Activated CD4-positive, alpha-beta T cell treated with anti-CD3 and anti-CD28 coated beads, Interleukin-2, amount 10 ng/mL, durations not matched to agents 7 days and 5 days (primary cell): ENCODE measurements at places on chromosomes 4 and X. TPM values are rescaled to one million over a fixed set of nuclear protein-coding genes. Genes with fewer than 3 reads are reported as not detected.
A peak's percentile ranks its signal among the peaks of the same experiment; 100 is the strongest.

STIM2 gene
- total RNA-seq = 61.0 TPM

COL25A1 gene
- not detected for total RNA-seq

TLR10 gene
- total RNA-seq = not detected

ATOH1 gene
- not detected for total RNA-seq

CXorf49 gene
- total RNA-seq = not detected

ASB11 gene
- total RNA-seq = not detected

PRR32 gene
- total RNA-seq = not detected

SPANXB1 gene
- not detected for total RNA-seq

RTL9 gene
- not detected for total RNA-seq

DNA sequence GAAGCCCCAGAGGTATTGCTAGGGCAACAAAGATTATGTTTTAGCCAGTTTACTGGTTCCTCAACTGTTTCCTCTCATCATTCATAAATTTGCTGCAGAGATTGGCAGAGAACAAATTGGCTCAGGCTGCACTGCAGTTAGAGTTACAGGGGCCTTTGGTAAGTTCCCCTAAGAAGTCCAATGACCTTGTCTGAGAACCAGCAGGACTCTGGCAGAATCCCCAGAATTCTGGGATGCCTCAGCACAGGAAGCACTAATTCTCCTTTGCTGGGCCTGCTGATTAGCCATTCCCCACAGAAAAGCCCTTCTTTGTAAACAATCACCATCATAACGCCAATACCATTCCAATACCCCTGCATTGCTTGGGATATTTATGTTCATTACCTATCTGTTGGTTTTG lies 151.3 kb downstream of the USP46 start:
- H3K27ac ChIP-seq = no peak overlapping the region
- DNase-seq = no peak
- no peaks in the 10 kb centered on the region for H3K27me3 ChIP-seq
- H3K36me3 ChIP-seq = no peaks in the 10 kb centered on the region
- no peak overlapping the region for H3K4me3 ChIP-seq
- no peaks in the 10 kb centered on the region for H3K4me1 ChIP-seq

GRCh38 chr4:77393996-77394395 lies 211.6 kb upstream of the CXCL13 start:
- H3K27me3 ChIP-seq = no peaks in the 10 kb centered on the region
- no peak overlapping the region for H3K27ac ChIP-seq
- no peak for DNase-seq

DNA sequence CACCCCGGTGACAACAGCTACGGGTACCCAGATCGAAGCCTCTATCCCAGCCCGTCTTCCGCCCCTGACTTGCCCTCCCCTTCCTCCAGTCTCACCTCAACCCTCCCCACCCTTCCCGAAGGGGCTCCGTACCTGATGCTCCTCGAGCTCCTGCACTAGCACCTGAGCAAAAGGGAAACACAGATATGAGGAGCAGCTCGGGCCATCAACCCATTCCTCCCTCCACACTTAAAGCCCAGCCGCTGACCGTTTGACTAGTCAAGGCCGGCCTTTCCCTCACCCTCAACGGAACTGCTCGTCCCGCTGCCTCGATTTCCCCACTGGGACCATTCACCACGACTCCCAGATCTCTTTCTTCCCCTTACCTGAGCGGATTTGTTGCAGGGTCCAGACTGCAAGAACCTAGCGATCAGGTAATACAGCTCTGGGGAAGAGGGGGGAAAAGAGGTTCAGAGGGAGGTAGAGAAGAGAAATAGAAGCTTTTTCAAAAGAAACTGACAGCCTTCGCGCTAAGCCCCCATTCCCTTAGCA lies 731 bp downstream of the BRWD3 start:
- peaks cover 28% of the 10 kb centered on the region for H3K4me1 ChIP-seq
- peak; percentile 27 for DNase-seq
- H3K36me3 ChIP-seq = peaks cover 2% of the 10 kb centered on the region
- H3K27ac ChIP-seq = peak overlapping the region; percentile 90
- H3K27me3 ChIP-seq = no peaks in the 10 kb centered on the region

DNA sequence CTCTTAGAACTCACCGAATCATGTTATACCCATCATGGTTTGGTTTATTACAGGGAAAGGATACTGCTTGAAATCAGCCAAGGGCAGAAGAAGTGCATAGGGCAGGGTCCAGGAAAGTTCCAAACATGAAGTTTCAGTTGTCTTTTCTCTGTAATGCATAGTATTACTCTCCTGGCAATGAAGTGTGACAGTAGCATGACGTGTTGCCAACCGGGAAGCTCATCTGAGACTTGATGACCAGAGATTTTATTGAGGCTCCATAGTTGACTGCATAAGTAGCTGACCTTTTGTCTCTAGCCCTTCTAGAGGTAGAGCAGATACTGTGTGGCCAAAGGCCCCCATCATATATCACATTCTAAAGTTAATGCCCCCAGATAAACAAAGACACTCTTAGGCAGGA lies 72.1 kb downstream of the BEND4 start:
- no peak overlapping the region for H3K27ac ChIP-seq
- peaks cover 7% of the 10 kb centered on the region for H3K36me3 ChIP-seq
- no peaks in the 10 kb centered on the region for H3K27me3 ChIP-seq
- no peaks in the 10 kb centered on the region for H3K4me1 ChIP-seq
- DNase-seq = no peak

DNA sequence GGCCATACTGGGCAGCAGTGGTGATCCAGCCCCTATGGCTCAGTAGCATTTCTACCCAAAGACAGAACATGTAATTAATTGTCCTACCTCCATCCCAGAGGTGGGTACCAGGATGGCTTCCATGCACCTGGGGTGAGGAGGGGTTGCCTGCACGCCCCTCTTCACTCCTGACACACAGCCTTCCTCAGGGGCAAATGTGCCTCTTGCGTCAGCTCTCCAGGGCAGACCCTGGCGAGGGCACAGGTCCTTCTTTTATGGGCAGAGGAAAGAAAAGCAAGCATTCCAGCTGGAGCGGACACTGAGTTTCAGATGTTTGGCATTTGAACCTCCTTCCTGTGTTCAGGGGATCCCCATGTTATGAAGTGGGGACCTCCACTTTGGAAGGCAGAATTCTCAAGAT lies 95.6 kb downstream of the PHKA2 start:
- H3K27ac ChIP-seq = no peak overlapping the region
- DNase-seq = no peak
- peaks cover 29% of the 10 kb centered on the region for H3K4me1 ChIP-seq
- H3K36me3 ChIP-seq = no peaks in the 10 kb centered on the region
- H3K4me3 ChIP-seq = no peak overlapping the region

GRCh38 chrX:23902419-23902818 lies 5.3 kb downstream of the APOO start:
- H3K4me3 ChIP-seq = no peak overlapping the region
- no peaks in the 10 kb centered on the region for H3K36me3 ChIP-seq
- no peaks in the 10 kb centered on the region for H3K27me3 ChIP-seq
- H3K4me1 ChIP-seq = peaks cover 13% of the 10 kb centered on the region
- DNase-seq = peak; percentile 16

DNA sequence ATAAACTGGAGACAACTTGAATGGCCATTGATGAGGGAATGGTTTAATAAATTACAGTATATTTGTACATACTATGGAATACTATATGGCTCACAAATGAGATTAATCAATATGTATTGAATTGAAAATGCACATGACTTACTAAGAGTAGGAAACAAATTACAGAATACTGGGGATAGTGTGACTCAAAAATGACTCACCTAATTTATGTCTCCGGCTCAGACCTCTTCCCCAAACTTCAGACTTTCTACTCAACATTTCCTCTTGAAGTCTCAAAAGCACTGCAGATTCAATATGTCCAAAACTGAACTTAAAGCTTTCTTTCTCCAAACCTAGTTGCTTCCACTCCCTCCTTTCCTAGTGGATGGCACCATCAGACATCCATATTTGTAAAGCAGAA lies 28.8 kb upstream of the GRIA3 start:
- H3K27ac ChIP-seq = no peak overlapping the region
- H3K4me1 ChIP-seq = no peaks in the 10 kb centered on the region
- DNase-seq = no peak
- H3K36me3 ChIP-seq = no peaks in the 10 kb centered on the region
- no peak overlapping the region for H3K4me3 ChIP-seq

DNA sequence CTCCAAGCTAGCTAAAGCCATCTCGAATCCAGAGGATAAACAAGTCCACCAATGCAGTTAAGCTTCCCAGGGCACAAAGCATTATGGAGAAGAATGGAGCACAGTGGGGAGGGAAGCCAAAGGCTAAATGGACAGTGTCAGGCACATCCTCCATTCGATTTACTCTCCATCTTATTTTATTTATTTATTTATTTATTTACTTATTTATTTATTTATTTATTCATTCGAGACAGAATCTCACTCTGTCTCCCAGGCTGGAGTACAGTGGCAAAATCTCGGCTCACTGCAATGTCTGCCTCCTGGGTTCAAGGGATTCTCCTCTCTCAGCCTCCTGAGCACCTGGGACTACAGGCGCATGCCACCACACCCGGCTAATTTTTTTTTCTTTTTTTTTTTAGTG lies 26.3 kb upstream of the EIF4E start:
- no peaks in the 10 kb centered on the region for H3K36me3 ChIP-seq
- peaks cover 6% of the 10 kb centered on the region for H3K27me3 ChIP-seq
- H3K4me1 ChIP-seq = peaks cover 4% of the 10 kb centered on the region
- DNase-seq = no peak
- H3K27ac ChIP-seq = no peak overlapping the region

DNA sequence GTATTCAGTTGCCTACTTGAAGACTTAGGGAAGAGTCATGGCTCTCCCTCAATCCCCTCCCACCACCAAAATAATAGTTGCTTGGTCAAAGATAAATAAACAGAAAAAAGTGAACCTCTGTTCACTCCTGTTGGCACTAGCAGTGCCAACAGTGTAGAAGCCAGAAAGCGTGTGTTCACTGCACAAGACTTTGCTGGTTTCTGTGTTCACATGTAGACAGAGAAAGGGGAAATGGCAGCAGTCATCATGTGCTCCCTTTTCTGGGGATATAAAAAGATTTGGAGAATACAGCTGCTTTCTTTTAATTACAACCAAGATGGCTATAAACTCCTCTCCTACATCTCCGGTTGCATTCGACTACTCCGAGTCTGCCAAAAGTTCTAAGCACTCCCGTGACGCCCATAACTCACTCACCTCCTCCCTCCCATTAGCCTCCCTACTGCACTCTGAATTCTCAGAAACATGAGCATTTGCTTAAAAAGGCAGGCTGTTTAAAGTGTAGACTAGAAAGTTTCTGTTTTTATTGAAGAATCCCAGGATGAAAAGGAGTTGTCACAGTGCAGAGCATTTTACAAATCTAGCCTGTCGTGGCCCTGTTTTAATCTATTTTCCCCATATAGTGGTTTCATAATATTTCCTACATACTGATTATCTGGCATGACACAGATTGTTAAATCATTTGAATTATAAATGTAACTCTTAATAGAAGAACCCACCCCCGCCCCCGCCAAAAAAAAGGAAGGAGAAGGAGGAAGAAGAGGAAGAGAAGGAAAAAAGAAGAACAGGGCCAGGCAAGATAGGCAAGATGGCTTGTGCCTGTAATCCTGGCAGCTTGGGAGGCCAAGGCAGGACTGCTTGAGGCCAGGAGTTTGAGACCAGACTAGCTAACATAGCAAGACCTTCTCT lies 16.7 kb downstream of the LGI2 start:
- no peak overlapping the region for H3K4me3 ChIP-seq
- no peak overlapping the region for H3K27ac ChIP-seq
- no peaks in the 10 kb centered on the region for H3K4me1 ChIP-seq
- H3K36me3 ChIP-seq = no peaks in the 10 kb centered on the region
- peaks cover 2% of the 10 kb centered on the region for H3K27me3 ChIP-seq
- DNase-seq = no peak

DNA sequence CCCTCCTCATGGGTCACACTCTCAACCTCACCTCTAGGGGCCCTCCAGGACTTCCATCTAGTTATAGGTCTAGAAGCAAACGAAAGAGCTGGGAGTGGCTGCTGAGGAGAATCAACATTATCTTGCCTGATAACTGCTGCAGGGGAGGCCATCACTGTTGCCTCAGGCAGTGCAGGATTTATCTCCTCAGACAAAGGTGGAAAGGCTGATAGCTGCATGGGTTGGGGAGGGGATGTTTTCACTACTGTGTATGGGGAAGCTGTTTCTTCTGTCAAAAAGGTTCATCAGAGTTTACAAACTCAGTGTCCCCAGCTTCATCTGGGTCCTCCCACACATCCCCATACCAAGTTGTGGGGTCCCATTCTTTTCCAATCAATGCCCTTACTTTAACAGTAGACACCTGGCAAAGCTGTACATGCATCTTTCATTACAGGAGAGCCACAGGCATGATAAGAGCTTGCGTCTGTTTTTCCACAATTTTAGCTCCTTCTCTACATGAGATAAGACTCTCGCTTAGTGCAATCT lies 17.6 kb upstream of the PRDM8 start:
- H3K4me1 ChIP-seq = peaks cover 48% of the 10 kb centered on the region
- H3K27me3 ChIP-seq = no peaks in the 10 kb centered on the region

- DNase-seq = no peak
- H3K27me3 ChIP-seq = no peaks in the 10 kb centered on the region
- H3K4me1 ChIP-seq = no peaks in the 10 kb centered on the region
- H3K36me3 ChIP-seq = no peaks in the 10 kb centered on the region
- no peak overlapping the region for H3K27ac ChIP-seq
- H3K4me3 ChIP-seq = no peak overlapping the region
These were observed 780.9 kb downstream of the ARAP2 start for GRCh38 chr4:35463251-35463952.

DNA sequence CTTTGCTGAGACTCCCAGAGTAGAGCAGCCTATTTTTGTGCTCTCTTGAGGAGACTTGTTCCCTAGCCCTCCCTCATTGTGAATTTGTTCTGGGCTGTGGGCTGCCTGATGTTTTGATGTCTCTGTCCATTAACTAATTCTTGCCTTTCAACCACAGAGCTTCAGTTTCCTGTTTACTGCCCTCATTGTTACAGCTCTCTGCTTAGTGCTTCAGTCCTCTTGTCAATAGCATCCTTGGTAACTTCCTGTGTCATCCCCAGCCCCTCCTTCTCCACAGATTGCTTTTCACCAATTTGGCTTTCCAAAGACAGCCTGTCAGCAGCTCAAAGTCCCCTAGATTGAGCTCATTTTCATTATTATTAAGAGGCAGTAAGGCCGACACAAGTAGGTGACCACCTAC lies 69.9 kb downstream of the COX7B2 start:
- H3K4me1 ChIP-seq = no peaks in the 10 kb centered on the region
- no peaks in the 10 kb centered on the region for H3K36me3 ChIP-seq
- DNase-seq = no peak
- H3K27ac ChIP-seq = no peak overlapping the region

DNA sequence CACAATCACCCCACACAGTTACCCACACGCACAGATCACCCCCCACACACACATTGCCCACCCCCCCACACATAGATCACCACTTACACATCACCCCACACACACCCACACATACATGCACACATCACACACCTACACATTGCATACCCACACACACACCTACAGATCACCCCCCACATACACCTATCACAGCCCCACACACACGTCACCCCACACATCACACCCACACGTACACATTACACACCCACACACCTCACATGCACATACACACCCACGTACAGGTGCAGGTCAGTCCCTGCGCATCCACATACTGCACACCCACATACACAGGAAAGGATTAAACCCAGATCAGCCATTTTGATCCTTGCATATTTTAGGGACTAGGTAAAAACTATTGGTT lies 15.3 kb upstream of the TADA2B start:
- DNase-seq = no peak
- H3K4me1 ChIP-seq = peaks cover 3% of the 10 kb centered on the region
- no peak overlapping the region for H3K27ac ChIP-seq
- H3K4me3 ChIP-seq = no peak overlapping the region
- peaks cover 33% of the 10 kb centered on the region for H3K36me3 ChIP-seq

GRCh38 chr4:181957088-181957487 lies 286.1 kb upstream of the TENM3 start:
- H3K4me1 ChIP-seq = no peaks in the 10 kb centered on the region
- H3K27ac ChIP-seq = no peak overlapping the region
- no peak overlapping the region for H3K4me3 ChIP-seq
- no peak for DNase-seq
- H3K27me3 ChIP-seq = no peaks in the 10 kb centered on the region
